ENCODE measurements at places on chromosomes 2 and 18. TPM values are rescaled to one million over a fixed set of nuclear protein-coding genes. Genes with fewer than 3 reads are reported as not detected.

Gene CCDC85A
- 24.3 TPM for total RNA-seq

Gene COLEC11
- total RNA-seq, result 31.1 TPM

Gene RUFY4
- total RNA-seq, result 0.06 TPM

Gene FAM161A
- total RNA-seq, result 12.6 TPM

Gene MYO1B
- total RNA-seq, result 67.5 TPM

Gene IER3IP1
- 17.0 TPM for total RNA-seq

GRCh38 chr2:10526281-10527000 lies 78.3 kb upstream of the ODC1 start:
- DNase-seq, result no peak
- no peak overlapping the region for H3K4me3 ChIP-seq
- no peak overlapping the region for H3K27ac ChIP-seq
- no peaks in the 10 kb centered on the region for H3K27me3 ChIP-seq

DNA sequence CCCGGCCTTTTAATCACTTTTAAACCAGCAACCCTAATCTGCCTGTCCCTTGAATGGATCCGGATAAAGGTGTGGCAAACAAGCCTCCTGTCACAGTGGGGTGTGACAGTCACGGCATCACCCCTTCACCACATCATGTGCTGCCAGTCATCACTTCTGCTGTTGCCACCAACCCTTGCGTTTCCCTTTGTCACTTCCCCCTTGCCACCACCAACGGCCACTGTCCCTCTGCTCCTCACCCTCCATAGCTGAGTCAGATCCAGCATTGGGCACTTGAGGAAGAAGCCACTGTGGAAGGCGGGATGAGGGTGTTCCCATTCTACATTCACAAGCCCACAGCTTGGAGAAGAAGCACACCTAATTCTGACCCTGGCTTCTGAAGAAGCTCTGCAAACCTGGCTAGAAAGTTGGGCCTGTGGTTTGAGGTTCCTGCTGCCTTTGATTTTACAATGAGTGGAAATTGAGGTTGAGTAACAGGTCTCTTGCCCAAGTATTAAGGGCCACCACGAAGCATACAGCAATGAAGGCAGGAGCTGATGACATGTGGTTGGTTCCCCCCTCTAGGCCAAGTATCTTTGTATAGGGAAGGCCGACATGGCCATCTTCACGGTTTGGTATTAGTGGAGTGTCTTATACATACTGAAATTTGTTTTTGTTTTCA lies 22.9 kb upstream of the DARS1 start:
- no peak for DNase-seq
- no peaks in the 10 kb centered on the region for H3K36me3 ChIP-seq
- no peak overlapping the region for H3K27ac ChIP-seq
- H3K4me3 ChIP-seq, result no peak overlapping the region

GRCh38 chr2:204389120-204389519 lies 156.2 kb upstream of the PARD3B start:
- H3K4me3 ChIP-seq, result no peak overlapping the region
- H3K27me3 ChIP-seq, result no peaks in the 10 kb centered on the region
- DNase-seq, result no peak
- H3K27ac ChIP-seq, result no peak overlapping the region
- no peaks in the 10 kb centered on the region for H3K36me3 ChIP-seq

DNA sequence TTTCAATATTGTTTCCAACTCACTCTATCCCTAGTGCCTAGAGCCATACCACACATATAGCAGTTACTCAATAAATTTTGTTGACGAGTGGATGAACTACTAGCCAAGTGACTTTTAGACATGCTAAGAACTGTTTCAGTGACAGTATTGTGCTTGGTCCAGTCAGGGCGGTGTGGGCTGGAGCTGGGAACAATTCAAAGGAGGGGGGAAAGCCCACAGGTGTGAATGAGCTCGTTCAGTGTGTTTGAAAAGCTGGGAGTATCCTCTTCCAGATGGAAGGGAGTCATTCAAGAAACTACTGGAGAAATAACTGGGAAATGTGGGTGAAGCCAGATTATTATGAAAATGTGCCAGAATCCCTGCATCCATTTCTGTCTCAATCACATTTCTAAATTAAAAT lies 1.7 kb upstream of the SERPINE2 start:
- no peak overlapping the region for H3K27ac ChIP-seq
- no peak for DNase-seq
- no peak overlapping the region for H3K4me3 ChIP-seq
- no peaks in the 10 kb centered on the region for H3K27me3 ChIP-seq
- no peaks in the 10 kb centered on the region for H3K36me3 ChIP-seq
- peaks cover 11% of the 10 kb centered on the region for H3K4me1 ChIP-seq

GRCh38 chr18:9630444-9630843 lies 16.1 kb upstream of the PPP4R1 start:
- no peaks in the 10 kb centered on the region for H3K27me3 ChIP-seq
- no peak overlapping the region for H3K27ac ChIP-seq
- no peak for DNase-seq
- H3K36me3 ChIP-seq, result no peaks in the 10 kb centered on the region
- no peaks in the 10 kb centered on the region for H3K4me1 ChIP-seq

DNA sequence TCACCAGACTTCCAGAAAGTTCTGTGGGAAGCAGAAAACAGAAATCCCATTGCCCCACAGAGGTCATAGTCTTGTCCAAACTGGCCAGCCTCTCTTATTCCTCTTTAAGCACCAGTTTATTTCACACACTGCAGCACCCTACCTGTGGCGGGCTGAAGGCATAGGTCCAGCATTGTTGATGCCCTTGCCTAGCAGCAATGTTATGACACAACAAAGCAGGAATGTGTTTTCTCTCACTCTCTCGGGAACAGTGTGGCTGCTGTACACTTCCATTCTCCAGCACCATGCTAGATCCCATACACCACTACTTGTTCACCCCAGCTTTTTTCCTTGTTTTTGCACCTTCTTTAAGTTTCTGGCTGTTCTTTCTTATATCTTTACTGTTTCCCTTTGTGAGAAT lies 181.6 kb downstream of the DNAH6 start:
- no peak overlapping the region for H3K4me3 ChIP-seq
- no peaks in the 10 kb centered on the region for H3K27me3 ChIP-seq
- no peaks in the 10 kb centered on the region for H3K36me3 ChIP-seq
- no peak for DNase-seq
- H3K4me1 ChIP-seq, result no peaks in the 10 kb centered on the region
